Mammary epithelial cell (primary cell): ENCODE measurements at places on chromosomes 2 and 18.

- no peak for DNase-seq
These were observed 5.7 kb upstream of the CAPN14 start for GRCh38 chr2:31223026-31223425.

DNA sequence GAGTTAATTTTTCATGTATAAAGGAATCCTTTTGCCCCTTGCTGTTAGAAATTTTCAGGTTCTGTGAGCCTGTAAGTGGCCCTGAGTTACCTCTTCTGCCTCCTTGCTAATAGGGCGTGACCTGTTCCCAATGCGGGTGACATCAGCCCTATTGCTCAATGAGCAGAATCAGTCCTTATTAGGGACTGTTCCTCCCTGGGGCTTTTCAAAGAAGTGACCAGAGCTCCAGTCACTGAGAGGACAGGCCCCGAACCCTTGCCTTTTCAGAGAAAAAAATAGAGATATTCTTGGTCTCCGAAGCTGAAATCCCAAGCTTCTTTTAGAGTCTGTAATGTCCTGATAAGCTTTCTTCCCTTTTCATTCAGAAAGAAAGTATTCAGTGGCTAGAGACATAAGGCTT, 8.2 kb upstream of the APOB start:
- DNase-seq = no peak

GRCh38 chr2:162890690-162891311, 52.2 kb upstream of the KCNH7 start:
- DNase-seq = peak; percentile 57

- no peak for DNase-seq
These were observed 8.4 kb upstream of the SP9 start for GRCh38 chr2:174326161-174327020.

- DNase-seq = peak; percentile 83
These were observed 14.1 kb downstream of the KLF11 start for GRCh38 chr2:10057231-10058107.

- DNase-seq = no peak
These were observed 159.2 kb downstream of the GALNT3 start for GRCh38 chr2:165634855-165635254.
